ENCODE measurements at places on chromosomes 1 and 21.

GRCh38 chr1:66044912-66045311, 252.2 kb downstream of the PDE4B start:
- no peak for DNase-seq

GRCh38 chr1:20359451-20360330, 69.0 kb downstream of the VWA5B1 start:
- DNase-seq = no peak

- DNase-seq = no peak
Observed at GRCh38 chr1:234212764-234213657, 160.2 kb upstream of the COA6 start.

GRCh38 chr1:206953126-206953525, 6.9 kb upstream of the PIGR start:
- DNase-seq = no peak

DNA sequence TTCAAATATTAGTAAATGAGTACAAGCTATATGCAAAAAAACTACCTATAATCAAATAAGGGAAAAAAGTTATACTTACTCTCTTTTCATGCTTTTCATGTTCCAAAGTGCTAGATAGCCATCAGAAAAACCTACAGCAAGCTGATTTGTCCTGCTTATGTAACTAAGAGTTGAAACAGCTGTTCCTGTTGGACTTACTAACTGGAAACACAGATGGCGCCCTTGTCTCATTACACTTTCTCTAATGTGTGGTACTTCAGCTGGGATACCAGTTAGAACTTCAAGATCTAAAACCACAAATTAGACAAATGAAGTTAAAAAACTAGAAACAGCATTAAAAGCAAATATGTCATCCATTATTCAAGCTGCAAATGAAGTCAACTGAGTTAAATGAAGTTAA, 24.3 kb downstream of the AHCTF1 start:
- no peak for DNase-seq

DNA sequence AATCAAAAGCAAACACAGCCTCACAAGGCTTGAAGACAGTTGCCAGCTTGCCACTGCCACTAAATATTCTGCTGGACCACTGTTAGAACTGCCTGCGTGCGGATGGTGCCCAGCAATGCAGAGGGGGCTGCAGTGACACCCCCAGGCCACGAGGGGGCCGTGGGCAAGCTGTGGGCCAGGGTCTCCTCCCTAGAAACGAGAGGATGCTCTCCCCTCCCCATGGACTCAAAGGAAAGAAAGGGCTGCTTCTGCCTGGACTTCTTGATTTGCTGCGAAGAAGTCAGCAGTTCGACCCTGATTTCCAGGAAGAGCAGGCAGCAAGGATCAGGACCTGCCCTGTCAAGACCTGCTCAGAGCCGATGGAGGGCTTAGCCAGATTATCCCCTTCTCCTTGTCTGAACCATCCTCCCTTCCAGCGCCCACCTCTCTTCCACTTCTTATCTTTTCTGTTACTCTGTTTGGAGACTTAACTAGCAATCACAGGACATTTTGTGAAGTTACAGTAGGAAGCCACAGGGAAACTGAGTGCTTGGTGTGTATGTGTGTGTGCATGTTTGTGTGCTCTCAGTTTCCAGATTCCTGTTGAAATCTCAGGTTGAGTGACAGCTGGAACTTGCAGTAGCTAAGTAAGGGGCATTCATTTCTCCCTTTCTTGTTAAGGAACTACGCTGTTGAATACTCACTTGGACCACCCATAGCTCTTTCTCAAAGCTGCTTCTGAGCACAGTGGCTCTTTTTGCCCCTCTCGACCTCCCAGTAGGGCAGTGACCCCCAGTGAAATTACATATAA, 2.7 kb downstream of the MAN1C1 start:
- no peak for DNase-seq

DNA sequence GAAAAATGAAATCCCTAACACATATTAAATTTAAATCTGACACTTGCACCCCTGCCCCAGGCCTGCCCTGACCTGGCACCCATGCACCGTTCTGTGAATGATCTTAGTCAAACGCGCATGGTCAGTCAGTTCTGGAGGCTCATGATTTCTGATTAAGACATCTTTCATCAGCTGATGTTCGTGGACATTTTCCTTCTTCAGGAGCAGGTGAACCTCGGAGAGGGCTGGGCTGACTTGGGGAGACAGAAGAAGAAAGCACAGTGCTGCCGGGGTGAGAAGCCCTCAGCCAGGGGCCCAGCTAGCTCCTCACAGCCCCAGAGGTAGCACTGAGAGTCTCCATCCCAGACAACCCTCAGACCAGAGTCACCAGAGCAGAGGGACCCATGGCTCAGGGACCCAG, 134.5 kb upstream of the AJAP1 start:
- DNase-seq = no peak

DNA sequence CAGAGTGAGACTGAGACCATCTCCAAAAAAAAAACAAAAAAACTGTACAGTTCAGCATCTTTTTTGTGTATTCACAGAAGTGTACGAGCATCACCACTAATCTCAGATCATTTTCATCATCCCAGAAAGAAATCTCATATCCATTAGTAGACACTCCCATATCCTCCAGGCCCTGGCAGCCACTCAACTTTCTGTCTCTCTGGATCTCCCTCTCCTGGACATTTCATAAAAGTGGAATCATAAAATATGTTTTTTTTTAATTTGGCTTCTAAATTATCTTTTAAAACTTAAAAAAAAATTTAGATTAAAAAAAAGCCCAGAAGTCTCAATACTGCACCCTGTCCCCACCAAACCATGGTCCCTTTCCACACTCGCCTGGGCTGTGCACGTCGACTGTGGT, 22.1 kb downstream of the RIPPLY3 start:
- no peak for DNase-seq

GRCh38 chr21:39800311-39800710, 55.3 kb downstream of the IGSF5 start:
- DNase-seq = no peak

GRCh38 chr1:32901823-32902534, 790 bp upstream of the TMEM54 start:
- DNase-seq = no peak

GRCh38 chr1:84969489-84970250, 27.2 kb downstream of the MCOLN2 start:
- DNase-seq = no peak

DNA sequence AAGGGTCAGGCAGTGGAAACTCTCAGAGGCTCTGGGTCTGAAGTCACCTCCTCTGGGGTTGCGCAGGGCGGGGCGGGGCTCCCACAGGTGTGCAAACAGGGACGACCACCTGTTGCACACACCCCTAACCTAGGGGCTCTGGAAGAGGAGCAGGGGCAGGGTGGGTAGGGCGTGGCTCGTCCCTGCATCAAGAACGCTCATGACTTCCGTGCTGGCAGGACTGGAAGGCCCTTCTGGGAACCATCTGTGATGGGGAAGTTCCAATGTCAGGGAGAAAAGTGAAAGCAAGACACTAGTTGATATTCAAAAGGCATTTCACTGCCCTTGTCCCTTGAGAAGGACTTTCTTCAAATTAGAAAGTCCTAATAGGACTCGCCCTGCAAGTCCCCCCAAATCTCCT, 22.1 kb upstream of the CLSTN1 start:
- no peak for DNase-seq

DNA sequence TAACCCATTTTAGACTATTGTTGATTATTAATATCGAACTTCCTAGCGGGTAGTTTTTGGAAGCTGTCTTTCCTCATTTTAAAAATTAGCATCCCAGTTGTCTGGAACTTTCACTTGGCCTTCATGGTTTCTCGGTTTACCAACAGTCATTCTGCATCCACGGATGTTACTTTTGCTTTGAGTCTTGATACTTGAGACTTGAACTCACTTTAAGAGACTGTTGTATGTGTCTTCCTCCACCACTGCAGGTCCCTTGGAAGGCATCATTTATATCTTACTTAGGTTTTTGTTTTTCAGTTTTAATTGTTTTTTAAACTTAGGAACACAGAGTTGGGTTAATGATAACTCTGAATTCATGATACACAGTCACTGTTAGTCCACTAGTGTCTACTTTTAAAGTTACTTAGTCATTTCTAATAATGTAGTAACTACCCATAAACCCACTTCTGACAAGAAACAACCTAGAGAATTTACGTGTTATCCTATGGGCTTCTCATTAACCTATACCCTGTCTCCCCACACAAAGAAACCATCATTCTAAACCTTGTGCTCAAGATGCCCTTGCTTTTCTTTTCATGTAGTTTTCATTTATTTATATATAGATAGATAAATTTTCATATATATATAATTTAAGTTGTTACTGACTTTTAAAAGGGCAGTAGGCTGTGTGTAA, 152.6 kb downstream of the ZP4 start:
- no peak for DNase-seq

- DNase-seq = no peak
Observed at GRCh38 chr1:225812488-225813213, 2.7 kb downstream of the EPHX1 start.

DNA sequence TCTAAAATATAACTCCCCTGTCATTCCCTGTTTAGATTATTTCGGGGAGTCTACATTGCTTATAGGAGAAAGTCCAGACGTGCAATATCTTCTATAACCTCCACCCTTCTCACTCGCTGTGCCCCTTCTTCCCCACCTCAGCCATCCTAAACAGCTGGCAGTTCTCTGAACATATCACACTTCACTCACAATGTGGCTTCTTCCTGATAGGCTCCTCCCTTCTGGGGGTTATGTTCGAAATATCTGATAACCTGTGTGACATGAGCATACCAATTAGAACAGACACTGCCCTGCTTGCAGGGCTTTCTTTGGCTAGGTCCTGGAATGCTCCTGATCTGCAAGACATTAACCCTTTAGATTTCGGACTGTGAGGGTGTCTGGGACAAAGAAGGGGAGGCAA, 274.6 kb downstream of the NFIA start:
- no peak for DNase-seq

- no peak for DNase-seq
Observed at GRCh38 chr21:45528981-45529784, 13.1 kb downstream of the SLC19A1 start.

GRCh38 chr21:33491373-33492102, at the start of gene DNAJC28:
DNAJC28 (minus strand) TSS chr21:33491716; CDS start chr21:33489393, 2,323 bp downstream.
- DNase-seq = peak; percentile 97

DNA sequence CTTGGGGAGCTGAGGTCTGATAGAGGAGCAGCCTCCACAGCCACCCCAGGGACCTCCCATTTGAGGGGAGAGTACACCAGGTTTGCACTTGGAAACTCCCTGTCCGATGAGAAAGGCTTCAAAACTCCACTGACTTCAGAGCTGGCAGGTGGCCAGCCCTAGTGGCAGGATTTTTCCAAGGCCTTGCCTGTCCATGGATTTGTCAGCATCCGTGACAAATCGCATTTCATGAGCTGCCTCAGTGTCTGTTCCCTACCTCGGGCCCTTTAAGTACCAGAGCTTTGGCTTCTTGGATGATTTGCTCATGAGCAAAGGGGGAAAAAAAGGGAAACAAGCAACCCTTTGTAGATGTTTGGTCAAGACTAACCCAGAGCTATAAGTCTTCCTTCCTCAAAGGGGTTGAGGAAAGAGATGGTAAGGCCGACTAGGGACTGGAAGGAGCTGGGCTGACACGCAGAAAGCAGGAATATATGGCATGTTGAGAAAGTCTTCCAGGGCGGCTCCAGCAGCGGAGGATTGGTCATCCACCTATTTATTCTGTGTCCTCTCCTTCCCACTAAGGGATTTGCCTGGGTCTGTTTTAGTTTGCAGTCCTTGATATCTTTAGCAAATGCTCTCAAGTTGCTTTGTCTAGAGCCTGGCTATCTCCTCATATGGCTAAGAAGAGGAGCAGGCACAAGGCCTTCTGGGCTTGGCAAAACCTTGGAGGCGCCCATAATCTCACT, 2.7 kb upstream of the HSPG2 start:
- DNase-seq = no peak

GRCh38 chr1:8217011-8217711, 100.8 kb upstream of the SLC45A1 start:
- DNase-seq = no peak

GRCh38 chr1:176058686-176059085, 148.4 kb downstream of the COP1 start:
- DNase-seq = no peak

DNA sequence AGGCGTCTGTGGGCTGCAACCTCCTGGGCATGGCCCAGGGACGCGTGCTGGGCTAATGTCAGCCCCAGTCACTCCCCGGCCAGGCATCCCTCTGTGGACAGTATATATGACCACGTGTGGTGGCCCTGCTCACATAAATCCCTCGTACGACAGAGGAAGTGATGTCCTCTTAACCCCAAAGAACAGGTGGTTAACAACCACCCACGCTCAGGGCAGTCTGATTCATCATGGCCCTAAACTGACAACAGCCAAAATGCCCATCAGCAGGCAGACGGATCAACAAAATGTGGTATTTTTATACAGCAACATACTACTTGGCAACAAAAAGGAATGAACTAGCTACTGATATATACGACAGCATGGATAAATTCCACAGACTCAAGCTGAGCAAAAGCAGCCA, 51.0 kb downstream of the ECE1 start:
- no peak for DNase-seq

DNA sequence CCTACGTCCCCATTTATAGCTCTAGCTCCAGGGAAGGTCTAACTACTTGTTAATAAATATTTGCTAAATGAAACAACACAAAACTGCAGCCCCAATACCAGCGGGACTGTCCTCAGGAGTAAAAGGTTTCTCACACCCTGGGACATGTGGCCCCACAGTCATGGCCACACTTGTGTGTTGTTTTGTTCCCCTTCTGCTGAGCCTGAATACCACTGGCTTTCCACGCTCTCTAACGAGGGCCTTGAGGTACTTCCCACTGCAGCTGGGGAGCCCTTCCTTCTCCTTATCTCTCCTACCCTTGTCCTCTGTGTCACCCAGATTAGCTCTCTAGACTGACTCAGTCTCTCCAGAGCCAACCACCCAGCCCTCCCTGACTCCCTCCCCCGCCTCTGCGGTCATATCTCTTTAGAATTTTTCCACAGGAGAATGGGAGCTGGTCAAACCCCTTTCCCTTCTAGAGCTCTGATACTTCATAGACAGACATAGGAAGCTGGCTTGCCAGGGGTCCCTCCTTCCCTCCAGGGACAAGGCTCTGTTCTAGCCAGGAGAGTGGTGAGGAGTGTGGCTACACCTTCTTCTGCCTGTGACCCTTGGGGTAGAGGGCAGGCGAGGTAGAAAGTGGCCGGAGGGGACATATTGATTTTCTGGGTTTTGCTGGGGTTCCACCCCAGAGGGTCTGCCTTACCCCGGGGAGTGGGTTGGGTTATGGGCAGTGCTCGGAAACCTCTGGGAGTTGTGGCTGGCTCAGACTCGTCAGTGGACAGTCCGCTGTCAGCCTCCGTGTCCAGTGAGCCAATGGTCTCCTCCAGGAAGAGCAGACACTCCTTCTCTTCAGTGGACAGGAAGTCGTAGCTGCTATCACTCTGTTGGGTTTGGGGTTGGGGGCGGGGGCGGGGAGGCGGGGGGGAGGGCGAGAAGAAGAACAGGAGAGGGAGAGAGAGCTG, 8.1 kb downstream of the C1orf116 start:
- no peak for DNase-seq

GRCh38 chr1:45589861-45590260, 6.0 kb downstream of the NASP start:
- no peak for DNase-seq

DNA sequence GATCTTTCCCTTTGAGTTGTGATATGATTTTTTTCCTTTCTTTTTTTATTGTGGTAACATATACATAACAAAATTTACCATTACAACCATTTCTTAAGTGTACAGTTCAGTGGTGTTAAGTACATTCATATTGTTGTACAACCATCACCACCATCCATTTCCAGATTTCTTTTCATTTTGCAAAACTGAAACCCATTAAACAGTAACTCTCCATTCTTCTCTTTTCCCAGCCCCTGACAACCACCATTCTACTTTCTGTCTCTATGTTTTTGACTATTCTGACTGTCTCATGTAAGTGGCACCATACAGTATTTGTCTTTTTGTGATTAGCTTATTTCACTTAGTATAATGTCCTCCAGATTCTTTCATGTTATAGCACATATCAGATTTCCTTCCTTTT, 30.3 kb downstream of the CEP350 start:
- no peak for DNase-seq
